ENCODE measurements at places on chromosomes 2 and 18.

- peak; percentile 26 for DNase-seq
These were observed 692.8 kb downstream of the RNF144A start for GRCh38 chr2:7609974-7610373.

- DNase-seq, result no peak
These were observed 88.4 kb downstream of the ACTR2 start for GRCh38 chr2:65316072-65316471.

- no peak for DNase-seq
These were observed 504 bp downstream of the ASAP2 start for GRCh38 chr2:9206991-9207640.

GRCh38 chr2:180319586-180320405 is 312.7 kb upstream of the CWC22 start:
- no peak for DNase-seq

- peak; percentile 76 for DNase-seq
These were observed 9.3 kb downstream of the L3MBTL4 start for GRCh38 chr18:6405237-6406074.

DNA sequence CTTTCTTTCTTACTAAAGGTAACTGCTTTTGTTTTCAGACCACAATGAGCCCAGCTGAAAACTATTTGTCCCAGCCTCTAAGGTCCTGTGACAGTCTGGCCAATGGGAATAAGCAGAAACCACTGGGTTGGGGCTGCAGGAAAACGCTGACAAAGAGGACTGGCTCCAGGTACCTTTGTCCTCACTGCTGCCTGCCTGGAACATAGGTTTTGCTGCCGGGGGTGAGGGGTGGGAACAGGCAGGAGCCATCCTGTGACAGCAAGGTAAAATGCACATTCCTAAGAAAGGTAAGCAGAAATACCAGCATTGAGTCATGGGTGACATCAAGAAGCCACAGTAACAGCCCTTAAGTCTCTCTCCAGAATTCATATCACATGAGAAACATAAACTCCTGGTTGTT is 21.6 kb downstream of the PTPN2 start:
- DNase-seq, result no peak

GRCh38 chr2:152588998-152589397 is 128.3 kb downstream of the PRPF40A start:
- no peak for DNase-seq

DNA sequence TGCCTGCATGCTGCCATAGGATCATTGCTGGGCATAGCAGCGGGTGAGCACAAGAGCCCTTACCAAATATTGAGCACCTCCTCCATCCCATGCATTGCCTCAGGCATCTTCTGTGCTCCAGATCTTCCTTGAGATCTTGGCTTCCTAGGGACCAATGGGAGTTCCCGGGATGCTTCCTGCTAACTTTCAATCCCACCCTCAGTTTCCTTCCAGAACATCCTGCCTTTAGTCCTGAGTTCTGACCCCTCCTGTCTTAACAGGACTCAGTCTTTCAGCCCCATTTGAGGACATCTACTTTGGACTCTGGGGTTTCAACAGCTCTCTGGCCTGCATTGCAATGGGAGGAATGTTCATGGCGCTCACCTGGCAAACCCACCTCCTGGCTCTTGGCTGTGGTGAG is 15.3 kb downstream of the SLC14A1 start:
- DNase-seq, result no peak

- no peak for DNase-seq
These were observed 321.6 kb downstream of the STK39 start for GRCh38 chr2:167925758-167926157.

DNA sequence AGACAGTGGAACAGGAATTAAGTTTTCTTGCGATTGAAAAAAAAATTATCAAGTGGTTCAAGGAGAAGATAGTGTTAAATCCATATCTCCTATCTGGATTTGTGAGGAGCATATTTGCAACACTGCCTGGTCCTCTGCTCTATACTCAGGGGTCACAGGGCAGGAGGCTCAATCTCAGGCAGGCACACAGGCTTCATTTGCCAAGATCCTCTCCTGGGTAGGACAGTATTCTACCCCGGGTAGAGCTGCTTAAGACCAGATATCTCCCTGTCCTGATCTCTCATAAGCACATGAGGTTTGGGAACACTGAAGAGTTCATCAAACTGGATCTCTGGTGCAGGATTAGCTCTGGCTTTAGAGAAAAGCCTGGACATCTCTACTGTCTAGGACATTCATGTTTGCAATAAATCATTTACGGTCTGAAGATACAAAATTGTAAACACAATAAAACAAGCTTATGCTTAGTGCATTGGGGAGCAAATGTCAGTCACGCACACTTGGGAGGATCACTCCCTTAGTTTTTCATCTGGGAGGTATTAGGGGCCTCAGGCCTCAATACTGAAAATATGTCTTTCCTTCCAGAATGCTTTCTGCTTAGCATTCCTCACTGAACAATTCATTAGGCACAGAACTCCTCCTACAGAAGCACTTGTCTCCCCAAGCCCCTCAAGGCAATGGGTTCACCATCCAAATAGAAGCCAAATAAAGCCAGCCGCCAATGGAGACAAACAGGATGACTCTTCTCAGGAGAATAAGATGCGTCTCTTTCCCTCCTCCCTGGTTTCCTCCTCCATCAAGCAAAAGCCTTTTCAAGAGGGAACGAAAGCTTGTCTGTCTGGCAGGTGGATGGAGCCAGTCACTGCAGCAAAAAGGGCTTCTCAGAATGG is 34.1 kb upstream of the LCLAT1 start:
- DNase-seq, result no peak

- DNase-seq, result no peak
These were observed 24.6 kb upstream of the CREB1 start for GRCh38 chr2:207505171-207505570.

GRCh38 chr18:27206411-27206810 is 21.3 kb upstream of the CHST9 start:
- DNase-seq, result no peak

DNA sequence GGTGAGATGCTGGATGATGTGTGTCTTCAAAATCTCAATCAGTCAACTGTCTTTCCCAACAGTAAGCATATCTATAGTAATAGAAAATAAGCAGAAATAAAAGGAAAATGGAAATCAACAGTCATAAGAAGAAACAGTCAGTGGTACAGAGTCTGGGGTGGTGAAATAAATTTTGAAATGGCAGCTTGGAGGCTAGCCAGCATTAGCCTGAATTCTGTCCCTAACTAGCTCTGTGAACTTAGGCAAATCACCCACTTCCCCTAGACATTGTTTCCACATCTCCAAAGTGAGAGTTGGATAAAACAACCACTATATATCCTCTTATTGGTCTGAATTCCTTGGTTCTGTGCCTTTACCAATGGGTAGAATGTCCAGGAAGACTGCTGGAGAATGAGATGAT is 189.7 kb upstream of the REV1 start:
- no peak for DNase-seq

DNA sequence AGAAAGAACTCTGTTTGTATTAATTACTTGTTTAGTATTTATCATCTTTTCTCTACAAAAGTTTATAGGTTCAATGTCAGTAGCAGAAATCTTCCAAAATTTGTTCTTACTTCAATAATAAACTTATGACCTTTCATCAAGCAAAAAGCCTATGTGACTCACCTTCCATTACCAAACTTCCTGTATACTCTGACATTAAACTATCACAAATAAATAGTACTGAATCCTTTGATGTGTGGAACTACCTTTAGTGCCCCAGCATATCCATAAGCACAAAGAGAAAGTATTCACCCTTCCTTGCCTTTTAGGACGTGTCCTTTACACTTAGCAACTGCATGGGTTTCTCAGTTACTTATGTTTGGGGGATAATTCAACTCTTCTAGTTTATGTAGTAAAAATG is 166.0 kb downstream of the EHBP1 start:
- DNase-seq, result no peak

DNA sequence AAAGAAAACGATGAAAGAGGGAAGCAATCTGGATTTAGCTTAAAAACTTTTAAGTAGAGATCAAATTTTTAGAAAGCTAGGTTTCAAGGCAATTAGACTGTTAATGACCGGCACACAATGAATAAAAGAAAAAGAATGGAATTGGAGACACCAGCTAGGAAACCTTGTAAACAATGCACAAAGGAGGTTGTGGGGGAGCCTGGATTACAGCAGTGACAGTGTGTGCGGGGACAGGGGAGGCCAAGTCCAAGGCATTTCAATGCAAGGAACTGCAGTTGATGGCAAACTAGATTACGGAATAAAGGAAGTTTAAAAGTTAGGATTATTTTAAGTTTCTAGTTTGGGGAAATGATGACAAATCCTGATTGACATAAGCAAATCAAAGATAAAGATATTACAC is 74.5 kb downstream of the DTNB start:
- no peak for DNase-seq

GRCh38 chr2:223928113-223929006 is 16.8 kb downstream of the WDFY1 start:
- no peak for DNase-seq

- DNase-seq, result no peak
These were observed 21.6 kb downstream of the TRPM8 start for GRCh38 chr2:233938676-233939370.

- DNase-seq, result peak; percentile 73
These were observed 104.0 kb downstream of the COBLL1 start for GRCh38 chr2:164737612-164738081.

DNA sequence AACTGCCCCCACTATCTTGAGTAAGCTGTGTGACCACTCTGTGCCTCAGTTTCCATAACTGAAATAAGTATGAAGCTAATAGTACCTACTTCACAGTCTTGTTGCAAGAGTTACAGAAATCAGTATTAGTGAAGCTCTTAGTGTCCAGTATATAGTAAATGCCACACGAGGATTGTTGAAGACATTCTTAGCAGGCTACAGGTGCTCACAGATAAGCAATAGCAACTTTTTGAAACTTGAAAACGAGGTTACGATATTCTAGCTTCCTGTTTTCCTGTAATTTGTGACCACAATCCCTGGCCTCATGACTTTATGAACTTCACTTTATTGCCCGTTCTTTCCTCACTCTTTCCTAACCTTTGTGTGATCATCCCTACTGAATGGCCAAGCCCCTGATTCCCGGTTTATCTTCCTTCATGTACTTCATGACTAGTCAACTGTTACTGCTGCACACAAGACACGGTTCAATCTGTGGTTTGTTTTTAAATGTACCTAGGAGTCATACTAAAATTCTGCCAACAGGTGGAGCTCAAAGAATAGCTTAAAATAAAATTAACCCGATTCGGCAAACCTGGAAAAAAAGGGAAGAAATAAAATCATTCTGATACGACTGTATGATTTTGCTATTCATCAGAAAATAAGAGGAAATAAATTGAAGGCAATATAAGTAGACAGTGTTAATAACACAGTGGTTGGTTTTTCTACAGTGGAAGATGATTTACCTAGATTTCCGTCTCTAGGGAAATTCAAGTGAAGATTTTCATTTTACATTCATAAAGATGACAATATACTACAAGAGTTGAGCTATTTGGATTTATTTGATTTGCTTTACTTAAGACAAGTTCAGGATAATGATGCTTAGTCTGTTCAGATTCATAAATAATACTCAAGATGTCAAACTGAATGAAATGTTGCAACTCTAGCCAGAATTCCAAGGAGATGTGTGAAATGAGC is 38.1 kb upstream of the STAT1 start:
- DNase-seq, result peak; percentile 49

DNA sequence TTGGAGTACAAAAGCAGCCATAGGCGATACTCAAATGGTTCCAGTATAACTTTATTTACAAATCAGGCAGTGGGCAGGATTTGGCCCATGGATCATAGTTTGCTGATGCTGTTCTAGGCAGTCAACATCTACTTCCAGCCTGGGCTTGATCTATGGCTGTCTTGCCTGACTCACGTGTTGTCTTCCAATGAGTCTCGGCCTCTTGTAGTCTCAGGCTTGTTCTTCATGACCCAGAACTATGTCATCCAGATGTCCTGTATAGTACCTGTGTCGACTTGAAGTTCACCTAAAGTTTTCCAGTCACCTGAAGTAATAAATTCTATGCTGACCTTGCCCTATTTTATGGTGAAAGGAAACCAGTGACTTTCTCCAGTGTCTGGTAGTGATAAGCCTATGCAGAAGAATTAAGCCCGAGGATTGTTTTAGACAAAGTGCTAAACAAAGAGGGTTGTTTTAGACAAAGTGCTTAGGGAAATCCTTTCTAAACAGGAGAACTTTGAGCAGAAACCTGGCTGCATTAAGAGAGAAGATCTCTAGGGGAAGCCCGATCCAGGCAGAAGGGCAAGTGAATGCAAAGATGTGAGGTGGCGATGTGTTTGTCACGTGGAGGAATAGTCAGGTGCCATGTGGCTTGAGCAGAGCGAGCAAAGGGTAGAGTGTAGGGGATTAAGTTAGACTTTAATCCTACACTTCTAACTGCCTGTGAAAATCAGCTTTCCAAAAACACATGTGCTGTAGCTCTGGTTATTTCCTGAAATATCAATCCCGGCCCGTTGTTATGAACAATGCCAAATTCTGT is 8.5 kb upstream of the THNSL2 start:
- no peak for DNase-seq

Data from NCI-H2171 (cell line).